ENCODE measurements at places on chromosomes 12 and 14. TPM values are rescaled to one million over a fixed set of nuclear protein-coding genes. Genes with fewer than 3 reads are reported as not detected.

The KLRC4 gene
- not detected for total RNA-seq

The KIAA0586 gene
- 44.7 TPM for total RNA-seq

The CD163L1 gene
- total RNA-seq, result 15.0 TPM

The TMEM132C gene
- total RNA-seq, result not detected

The NFE2 gene
- not detected for total RNA-seq

The HOXC4 gene
- not detected for total RNA-seq

The RASSF9 gene
- 4.3 TPM for total RNA-seq

The STXBP6 gene
- not detected for total RNA-seq

The SRRM4 gene
- not detected for total RNA-seq

The GNG2 gene
- total RNA-seq, result 8.2 TPM

The PRR13 gene
- total RNA-seq, result 68.9 TPM

The PEBP1 gene
- 106 TPM for total RNA-seq

The LALBA gene
- not detected for total RNA-seq
